ENCODE measurements at places on chromosomes 16 and 17. TPM values are rescaled to one million over a fixed set of nuclear protein-coding genes. Genes with fewer than 3 reads are reported as not detected.

PLEKHG4 gene
- 71.3 TPM for total RNA-seq

DNAI2 gene
- total RNA-seq: not detected

RPRML gene
- total RNA-seq: not detected

ITGAD gene
- total RNA-seq: not detected
